AG04450 (cell line): ENCODE measurements at places on chromosomes 13 and 19.

- no peak for DNase-seq
These were observed 38.4 kb upstream of the STARD13 start for GRCh38 chr13:33323801-33324510.

DNA sequence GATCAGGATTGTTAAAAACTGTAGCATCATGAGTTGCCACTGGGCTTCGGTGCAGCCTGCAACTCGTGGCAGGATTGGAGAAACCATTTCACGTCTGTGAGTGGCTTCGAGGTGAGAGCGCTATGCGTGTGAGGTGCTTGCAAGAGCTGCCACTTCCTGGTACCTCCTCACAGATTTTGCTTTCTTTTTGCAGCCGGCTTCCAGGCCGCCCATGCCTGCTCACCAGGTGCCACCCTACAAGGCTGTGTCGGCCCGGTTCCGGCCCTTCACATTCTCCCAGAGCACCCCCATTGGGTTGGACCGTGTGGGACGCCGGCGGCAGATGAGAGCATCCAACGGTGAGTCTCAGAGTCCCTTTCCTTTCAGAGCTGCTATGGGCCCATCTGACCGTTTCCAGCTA lies 57.9 kb upstream of the C1QTNF9 start:
- DNase-seq = no peak

- no peak for DNase-seq
These were observed 18.7 kb upstream of the AURKC start for GRCh38 chr19:57212109-57212508.

DNA sequence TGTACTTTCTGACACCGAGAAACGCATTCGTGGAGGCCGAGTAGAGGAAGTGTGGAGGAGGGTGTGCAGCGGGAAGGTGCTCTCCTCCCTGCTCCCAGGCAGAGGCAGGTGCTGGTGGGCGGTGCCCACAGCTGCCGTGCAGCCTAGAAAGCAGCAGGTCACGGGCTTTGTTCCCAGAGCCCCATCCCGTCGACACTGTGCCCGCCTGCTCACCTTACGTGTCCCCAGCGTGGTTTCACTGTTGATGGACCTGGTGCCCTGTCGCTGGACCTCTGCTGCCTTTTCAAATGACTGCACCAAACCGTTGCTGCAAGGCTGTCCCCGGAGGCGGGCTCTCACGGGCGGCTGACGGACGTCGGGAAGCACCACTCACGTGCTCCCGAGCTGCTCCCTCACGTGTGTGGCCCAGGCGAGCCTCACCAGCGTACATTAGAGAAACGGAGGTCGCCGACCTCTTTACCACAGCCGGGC lies 20.8 kb downstream of the PLEKHJ1 start:
- no peak for DNase-seq

DNA sequence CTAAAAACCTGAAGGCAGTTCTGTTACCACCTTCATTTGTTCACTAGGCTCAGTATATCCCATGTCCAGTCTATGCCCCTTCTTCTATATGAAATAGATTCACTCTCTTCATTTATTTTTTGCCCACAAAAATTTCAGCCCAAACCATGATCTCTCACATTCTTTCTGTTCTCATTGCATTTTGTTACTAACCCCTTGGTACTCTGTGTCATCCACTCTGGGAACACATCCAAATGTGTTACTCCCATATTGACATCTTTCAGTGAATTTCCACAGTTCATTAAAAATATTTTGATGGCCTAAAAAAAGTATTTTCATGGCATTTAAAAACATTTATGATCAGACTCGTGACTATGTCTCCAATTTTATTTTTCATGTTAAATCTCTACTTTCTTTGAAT lies 378.9 kb downstream of the SLITRK1 start:
- DNase-seq = no peak

DNA sequence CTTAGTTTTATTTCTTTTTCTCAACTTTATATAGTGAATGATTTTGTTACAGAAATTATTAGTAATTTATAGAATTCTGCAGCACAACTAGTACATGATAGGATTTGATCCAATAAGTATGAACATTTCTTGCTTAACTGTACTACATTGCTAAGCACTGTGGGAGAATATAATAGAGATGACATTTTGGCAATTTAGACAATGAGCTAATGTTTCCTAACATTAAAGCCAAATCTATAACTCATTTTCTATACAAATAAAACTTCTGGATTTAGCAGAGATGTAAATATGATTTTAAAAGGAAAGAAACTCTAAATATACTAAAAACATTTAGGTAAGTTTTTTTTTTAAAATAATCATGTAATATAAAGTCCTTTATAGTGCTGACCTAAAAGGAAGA lies 87.3 kb downstream of the FNDC3A start:
- DNase-seq = no peak

DNA sequence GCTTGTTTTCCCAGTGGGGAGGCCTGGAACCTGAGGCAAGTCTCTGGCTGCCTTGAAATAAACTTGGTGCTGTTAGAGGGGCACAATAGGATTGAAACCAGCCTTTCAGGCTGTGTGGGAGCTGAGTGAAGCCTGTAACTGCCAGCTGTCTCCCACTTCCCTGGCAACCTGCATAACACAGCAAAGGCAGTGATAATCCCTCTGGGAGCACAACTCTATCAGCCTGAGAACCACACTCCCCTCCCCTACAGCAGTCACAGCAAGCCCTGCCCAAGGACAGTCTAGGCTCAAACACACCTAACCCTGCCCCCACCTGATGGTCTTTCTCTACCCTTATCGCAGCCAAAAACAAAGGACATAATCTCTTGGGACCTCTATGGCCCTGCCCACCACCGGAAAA lies 683.8 kb upstream of the ATXN8OS start:
- DNase-seq = no peak

DNA sequence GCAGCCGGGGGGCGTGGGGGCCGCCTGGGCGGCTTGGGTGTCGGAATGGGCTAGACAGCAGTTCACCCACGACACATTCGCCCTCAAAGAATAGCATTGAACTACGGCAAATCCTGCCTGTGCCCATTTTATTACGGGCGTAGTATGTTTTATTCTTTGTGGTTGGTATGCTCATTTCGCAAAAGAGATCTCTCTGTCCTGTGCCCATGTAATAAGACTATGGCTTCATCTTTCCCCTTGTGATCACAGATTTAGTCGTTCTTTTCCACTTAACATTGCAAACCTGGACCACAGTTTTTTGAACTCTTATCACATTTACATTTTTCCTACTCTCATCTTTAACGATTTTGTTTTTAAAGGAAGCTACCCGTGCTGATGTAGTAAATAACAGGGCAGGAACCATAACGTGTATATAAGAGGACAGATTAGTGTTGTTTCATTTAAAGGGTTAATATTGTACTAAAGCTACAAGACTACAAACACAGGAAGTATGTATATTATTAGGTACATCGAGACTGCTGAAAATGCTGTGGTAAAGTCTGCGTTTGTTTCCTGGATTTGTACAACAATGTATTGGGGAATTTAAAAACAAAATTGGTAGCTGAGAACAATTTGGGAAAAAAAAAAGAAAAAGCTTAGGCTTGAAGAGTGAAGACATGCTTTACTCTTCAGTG lies 3.2 kb upstream of the MYCBP2 start:
- DNase-seq = no peak

GRCh38 chr19:38308006-38308766 lies 4.1 kb downstream of the C19orf33 start:
- DNase-seq = no peak

DNA sequence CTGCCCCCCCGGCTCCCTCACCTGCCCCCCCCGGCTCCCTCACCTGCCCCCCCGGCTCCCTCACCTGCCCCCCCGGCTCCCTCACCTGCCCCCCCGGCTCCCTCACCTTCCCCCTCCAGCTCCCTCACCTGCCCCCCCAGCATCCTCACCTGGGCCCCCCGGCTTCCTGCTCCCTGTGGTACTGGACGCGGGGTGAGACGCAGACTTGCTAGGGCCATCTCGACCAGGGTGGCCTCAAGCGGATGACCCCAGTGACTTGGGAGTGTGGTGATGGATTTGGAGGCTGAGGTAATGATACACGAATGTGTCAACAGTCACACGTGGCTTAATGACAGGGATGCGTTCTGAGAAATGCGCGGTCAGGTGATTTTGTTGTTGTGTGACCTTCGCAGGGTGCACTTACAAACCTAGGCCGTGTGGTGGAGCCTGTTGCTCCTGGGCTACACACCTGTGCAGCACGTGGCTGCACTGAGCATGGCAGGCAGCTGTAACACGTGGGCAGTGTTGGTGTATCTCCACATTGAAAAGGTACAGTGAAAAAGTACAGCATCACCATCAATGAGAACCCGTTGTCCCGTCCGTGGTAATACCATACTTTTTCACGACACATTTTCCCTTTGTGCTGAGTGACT lies 197.8 kb downstream of the TEX29 start:
- no peak for DNase-seq

DNA sequence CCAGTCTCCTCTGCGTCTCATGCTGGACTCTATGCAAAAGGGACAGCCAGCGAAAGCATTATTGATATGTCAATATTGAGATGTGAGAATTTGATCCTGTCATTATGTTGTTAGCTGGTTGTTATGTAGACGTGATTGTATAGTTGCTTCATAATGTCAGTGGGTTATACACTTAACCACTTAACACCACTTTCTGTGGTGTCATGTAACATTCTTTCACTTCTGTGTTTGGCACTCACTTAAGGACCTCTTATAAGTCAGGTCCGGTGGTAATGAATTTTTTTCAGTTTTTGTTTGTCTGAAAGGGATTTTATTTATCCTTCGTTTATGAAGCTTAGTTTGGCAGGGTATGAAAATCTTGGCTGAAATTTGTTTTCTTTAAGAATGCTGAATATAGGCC lies 7.1 kb upstream of the SIGLEC7 start:
- no peak for DNase-seq

DNA sequence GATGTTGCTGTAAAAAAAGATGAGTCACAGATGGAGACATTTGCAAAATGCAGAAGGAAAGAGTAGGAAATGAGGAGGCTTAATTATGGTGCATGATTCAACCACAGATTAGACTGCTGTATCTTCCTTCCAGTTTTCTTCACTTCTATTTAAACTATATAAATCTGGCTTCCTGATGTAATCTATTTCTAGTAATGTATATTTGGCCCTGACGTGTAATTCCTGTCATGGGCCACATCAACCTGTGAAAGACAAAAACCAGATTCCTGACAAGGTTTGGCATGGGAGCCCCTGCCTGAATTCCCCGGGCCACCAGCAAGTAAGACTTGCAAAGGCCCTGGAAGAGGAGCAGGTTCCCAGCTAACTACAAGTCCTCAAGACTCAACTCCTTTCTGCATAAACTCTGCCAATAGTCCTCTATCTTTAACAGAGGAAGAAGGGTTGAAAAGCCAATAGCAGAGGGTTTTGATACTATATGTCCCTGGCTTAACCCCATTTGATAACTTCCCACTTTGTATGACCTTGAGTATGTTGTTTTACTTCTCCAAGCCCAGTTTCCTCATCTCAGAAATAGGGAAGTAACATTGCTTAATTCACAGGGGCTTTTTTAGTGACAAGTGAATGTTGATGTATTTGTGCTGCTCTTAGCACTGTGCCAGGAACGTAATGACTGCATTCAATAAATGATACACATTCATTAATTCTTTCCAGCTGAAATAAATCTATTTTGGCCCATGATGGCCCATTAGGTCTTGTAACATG lies 172.7 kb downstream of the SPRY2 start:
- no peak for DNase-seq

GRCh38 chr13:43088093-43088511 lies 64.7 kb downstream of the DNAJC15 start:
- DNase-seq = no peak

DNA sequence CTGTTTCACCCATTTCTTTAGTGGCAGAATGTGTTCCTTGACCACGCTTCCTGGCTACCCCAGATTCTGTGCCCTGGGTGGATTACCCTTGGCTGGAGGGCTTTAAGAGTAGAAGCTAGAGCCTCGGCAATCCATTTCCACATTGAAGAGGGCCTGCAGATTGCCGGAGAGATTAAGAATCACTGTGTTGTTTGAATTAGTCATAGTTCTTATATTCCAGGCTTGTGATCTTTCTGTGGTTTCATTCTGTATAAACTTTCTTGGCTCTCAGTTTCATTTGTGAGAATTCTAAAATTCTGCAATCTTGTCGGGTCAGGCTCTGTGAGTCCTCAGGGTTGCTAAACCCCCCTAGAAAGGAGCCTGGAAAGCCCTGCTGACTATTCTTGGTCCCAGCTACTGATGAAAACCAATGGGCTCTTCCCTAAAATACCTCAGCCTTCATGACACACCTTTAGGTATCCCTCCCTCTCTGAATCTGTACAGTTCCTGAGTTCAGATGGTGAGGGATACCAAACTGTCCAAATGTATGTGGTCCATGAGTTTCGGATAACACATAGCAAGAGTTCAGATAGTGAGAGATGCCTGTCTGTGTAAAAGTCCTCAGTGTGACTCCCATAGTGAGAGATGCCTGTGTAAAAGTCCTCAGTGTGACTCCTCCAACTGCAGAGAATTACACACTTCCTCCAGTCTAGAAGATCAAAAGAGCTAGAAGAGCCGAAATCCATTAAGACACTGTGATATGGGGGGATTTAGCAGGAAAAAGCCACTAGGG lies 4.3 kb downstream of the PHF11 start:
- peak; percentile 71 for DNase-seq

DNA sequence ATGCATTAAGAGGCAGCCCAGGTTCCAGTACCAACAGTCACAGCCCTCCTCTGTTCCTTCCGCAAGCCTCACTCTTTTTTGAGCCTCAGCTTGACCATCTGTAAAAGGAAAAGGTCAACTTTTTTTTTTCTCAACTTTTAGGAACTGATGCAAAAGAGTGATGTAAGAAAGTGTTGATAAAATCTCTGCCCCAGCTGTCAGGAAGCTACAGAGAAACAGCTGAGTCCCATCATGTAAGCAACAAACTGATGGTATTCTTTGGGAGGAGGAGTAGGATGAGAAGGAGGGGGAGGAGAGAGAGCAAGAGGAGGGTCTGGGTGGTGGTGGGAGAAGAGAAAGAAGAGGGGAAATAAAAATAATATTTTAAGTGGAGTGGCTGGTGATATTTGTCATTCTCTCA lies 233.9 kb upstream of the TSHZ3 start:
- DNase-seq = no peak

DNA sequence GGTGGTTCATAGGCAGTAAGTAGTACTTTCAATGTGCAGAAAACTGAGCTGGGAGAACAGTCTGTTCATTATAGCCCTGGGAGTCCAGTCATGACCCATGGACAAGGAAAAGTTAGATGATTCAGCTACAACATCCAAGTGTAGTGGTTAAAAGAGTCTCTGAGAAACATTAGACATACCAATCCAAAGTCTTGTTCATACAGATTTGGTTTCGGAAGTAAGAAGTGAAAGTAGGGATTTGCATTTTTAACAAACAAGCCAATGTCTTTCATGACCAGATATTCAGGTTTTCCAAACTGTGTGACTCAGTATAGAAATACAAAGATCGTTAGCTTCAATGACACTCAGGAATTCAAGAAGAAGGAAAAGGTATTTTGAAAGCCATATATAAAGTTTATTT lies 345.3 kb downstream of the SLITRK1 start:
- DNase-seq = no peak

GRCh38 chr19:48705431-48705830 lies 9.7 kb downstream of the FUT2 start:
- no peak for DNase-seq
